B cell (primary cell): ENCODE measurements at places on chromosomes 16 and 17. TPM values are rescaled to one million over a fixed set of nuclear protein-coding genes. Genes with fewer than 3 reads are reported as not detected.
A peak's percentile ranks its signal among the peaks of the same experiment; 100 is the strongest.

CD300A gene
- 2.9 and 5.7 TPM in 2 replicates for polyA plus RNA-seq

GINS3 gene
- 1.1 TPM in 2 replicates for polyA plus RNA-seq

GRCh38 chr17:66915204-66915611, 49.3 kb upstream of the CACNG4 start:
- H3K4me1 ChIP-seq = no peaks in the 10 kb centered on the region
- no peak overlapping the region for H3K4me3 ChIP-seq
- no peaks in the 10 kb centered on the region for H3K27me3 ChIP-seq
- no peak for DNase-seq

- no peak overlapping the region for H3K27ac ChIP-seq
- no peak overlapping the region for H3K4me3 ChIP-seq
- H3K36me3 ChIP-seq = no peaks in the 10 kb centered on the region
- no peaks in the 10 kb centered on the region for H3K4me1 ChIP-seq
- no peak for DNase-seq
- no peaks in the 10 kb centered on the region for H3K27me3 ChIP-seq
Observed at GRCh38 chr17:10605221-10605783, 51.8 kb downstream of the MYH3 start.

GRCh38 chr17:77877036-77877435, 81.5 kb upstream of the TNRC6C start:
- no peaks in the 10 kb centered on the region for H3K36me3 ChIP-seq
- H3K4me1 ChIP-seq = peaks cover 77% of the 10 kb centered on the region
- no peak overlapping the region for H3K27ac ChIP-seq

TNP2 gene
- polyA plus RNA-seq = not detected in 2 replicates

DNA sequence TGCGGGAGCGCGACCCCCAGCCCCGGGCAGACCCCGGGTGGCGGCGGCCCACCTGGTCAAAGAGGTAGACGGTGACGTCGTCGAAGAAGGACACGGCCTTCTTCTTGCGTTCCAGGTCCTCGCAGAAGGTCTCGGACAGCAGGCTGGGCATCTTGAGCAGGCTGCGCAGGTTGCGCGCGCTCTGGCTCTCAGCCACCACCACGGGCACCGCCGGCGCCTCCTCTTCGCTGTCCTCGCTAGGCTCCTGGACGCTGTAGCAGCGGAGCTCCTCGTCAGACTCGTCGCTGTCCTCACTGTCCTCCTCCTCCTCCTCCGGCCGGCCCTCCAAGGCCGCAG, 45.2 kb upstream of the PVALEF start:
- no peaks in the 10 kb centered on the region for H3K27me3 ChIP-seq
- H3K27ac ChIP-seq = no peak overlapping the region
- no peak for DNase-seq
- H3K4me3 ChIP-seq = no peak overlapping the region

RAB11FIP3 gene
- polyA plus RNA-seq = 24.3 and 29.9 TPM in 2 replicates

IGSF6 gene
- polyA plus RNA-seq = 0.33 and 0.92 TPM in 2 replicates

MYO15A gene
- polyA plus RNA-seq = 1.7 and 3.1 TPM in 2 replicates

PRAC1 gene
- not detected in 2 replicates for polyA plus RNA-seq

GRCh38 chr16:5533321-5533888, 435.8 kb upstream of the EEF2KMT start:
- no peak overlapping the region for H3K4me3 ChIP-seq
- no peak overlapping the region for H3K27ac ChIP-seq
- no peak for DNase-seq
- no peaks in the 10 kb centered on the region for H3K4me1 ChIP-seq
- no peaks in the 10 kb centered on the region for H3K27me3 ChIP-seq

GRCh38 chr16:8620535-8620934, 963 bp upstream of the METTL22 start:
- DNase-seq = no peak
- peaks cover 12% of the 10 kb centered on the region for H3K4me1 ChIP-seq
- H3K4me3 ChIP-seq = no peak overlapping the region
- H3K36me3 ChIP-seq = peaks cover 2% of the 10 kb centered on the region

GRCh38 chr16:68072038-68072695, 13.0 kb upstream of the NFATC3 start:
- H3K36me3 ChIP-seq = peaks cover 81% of the 10 kb centered on the region
- H3K4me1 ChIP-seq = peaks cover 80% of the 10 kb centered on the region
- H3K4me3 ChIP-seq = no peak overlapping the region

GRCh38 chr16:1299012-1299867, 10.2 kb upstream of the UBE2I start:
- no peaks in the 10 kb centered on the region for H3K36me3 ChIP-seq
- no peak for DNase-seq
- no peaks in the 10 kb centered on the region for H3K27me3 ChIP-seq

DNA sequence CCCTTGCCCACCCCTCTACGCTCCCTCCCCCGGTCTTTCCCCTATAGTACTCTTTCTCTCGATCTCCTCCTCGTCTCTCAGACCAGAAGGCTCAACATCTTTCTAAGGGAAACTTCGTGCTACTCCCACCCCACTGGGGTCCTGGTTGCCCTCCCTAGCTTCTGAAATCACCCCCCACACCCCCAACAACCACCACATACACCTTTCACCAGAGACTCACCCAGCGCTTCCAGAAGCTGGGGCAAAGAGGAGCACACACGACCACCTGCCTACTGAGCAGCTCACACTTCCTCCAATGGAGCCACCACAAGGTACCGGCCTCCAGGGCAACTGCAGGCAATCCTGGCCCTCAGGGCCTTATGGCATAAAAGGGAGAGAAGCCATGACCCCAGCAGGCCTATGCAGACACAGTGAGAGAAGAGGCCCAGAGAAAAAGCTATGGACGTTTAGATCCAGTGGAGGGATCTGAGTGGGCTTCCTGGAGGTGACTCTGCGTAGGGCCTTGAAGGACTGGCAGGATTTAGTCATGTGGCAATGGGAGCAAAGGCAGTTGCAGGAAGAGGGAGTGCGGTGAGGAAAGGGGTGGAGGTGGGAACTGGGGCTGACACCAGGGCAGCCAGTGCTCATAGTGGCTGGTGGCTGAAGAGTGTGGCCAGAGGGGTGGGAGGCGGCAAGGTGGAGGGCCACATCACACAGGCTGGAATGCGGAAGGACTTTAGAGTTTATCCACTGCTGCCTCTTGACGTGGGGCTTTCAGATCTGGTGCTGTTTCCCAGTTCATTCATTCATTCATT, 12.1 kb upstream of the TMEM92 start:
- H3K36me3 ChIP-seq = no peaks in the 10 kb centered on the region
- no peak overlapping the region for H3K4me3 ChIP-seq
- no peaks in the 10 kb centered on the region for H3K4me1 ChIP-seq

DNA sequence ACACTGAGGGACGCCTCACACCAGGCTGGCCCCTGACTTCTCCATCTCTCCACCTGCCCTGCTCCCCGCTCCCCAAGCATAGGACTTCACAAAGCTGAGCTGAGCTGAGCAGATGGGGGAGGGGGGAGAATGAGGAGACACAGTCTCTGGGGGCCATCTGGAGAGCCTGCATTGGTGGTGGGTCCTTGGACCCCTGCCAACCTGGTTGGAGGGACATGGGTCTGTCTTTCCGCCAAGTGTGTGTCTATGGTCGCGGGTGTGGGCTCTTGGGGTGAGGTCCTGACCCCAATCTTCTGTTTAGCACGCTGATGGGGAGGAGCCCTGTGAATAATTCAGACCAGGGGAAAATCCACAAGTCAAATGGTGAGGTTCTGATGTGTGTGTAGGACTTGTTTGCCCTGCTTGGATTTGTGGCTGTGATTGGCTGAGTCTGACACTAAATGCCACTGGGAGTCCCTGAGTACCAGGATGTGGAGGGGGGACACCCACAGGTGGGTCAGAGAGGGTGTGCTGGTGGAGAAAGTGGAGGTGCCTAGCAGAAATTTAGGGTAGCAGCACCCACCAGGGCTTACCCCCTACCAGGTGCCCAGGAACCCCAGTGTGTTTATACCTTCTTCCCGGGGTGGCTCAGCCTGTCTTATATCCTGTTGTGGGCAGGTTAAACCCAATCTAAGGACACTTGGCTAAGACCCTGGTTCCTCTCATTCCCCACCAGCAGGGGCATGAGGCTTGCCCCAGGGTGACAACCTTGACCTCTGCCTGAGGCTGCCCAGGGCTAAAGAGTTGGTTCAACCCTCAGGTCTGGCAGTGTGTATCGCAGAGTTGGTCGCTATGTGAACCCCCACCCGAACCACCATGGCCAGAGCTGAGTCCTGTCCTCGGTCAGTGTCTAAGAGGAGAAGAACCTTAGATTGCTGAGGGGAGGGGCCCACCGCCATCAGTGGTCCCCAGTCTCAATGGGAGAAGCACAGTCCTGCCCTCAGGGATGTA, 2.1 kb downstream of the FMNL1 start:
- peak; percentile 66 for DNase-seq
- peak overlapping the region; percentile 100 for H3K27ac ChIP-seq
- no peaks in the 10 kb centered on the region for H3K27me3 ChIP-seq
- peaks cover 6% of the 10 kb centered on the region for H3K36me3 ChIP-seq

DNA sequence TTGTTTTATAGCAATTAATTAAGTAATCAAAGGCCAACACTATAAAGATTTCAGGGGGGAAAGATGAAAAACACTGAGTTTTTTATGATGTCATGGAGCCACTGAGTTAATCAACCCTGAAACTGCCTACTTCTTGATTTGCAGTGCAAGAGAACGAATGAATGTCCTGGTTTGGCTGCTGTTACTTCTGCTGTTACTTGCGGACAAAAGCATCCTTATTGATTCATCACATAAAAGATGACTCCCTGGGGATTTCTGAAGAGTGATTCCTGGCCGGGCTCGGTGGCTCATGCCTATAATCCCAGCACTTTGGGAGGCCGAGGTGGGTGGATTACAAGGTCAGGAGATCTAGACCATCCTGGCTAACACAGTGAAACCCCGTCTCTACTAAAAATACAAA, 10.9 kb upstream of the SPNS3 start:
- no peak for DNase-seq
- H3K27me3 ChIP-seq = no peaks in the 10 kb centered on the region
- no peak overlapping the region for H3K4me3 ChIP-seq
- no peak overlapping the region for H3K27ac ChIP-seq
- no peaks in the 10 kb centered on the region for H3K36me3 ChIP-seq

DNA sequence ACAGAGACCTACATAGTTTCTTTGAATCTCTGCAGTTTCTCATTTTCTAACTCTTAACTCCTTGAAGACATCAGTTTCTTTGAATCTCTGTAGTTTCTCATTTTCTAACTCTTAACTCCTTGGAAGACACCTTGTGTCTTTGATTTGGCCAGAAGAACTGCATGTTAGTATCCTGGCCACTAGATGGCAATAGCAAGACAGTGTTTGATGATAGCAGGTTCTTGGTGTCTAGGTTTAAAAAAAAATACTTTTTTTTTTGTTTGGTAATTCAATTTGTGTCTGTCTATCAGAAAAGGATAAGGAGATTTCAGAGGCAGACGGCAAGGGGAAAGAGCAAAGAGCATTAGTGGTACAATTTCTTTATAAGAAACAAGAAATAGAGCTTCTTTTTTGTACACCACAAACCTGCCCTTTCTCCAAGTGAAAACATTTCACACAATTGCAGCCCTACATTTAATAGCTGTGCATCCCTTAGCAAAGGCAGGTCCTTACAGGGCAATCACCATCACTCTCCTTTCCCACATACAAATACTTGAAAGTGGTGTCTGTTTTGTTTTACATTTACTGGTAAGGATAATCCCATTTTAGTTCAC, 1324.9 kb upstream of the CDH8 start:
- H3K36me3 ChIP-seq = no peaks in the 10 kb centered on the region
- no peak overlapping the region for H3K4me3 ChIP-seq
- no peaks in the 10 kb centered on the region for H3K27me3 ChIP-seq
- peak; percentile 4 for DNase-seq
- no peak overlapping the region for H3K27ac ChIP-seq
- no peaks in the 10 kb centered on the region for H3K4me1 ChIP-seq

FOXL1 gene
- polyA plus RNA-seq = not detected in 2 replicates

TNFRSF13B gene
- 37.8 and 74.5 TPM in 2 replicates for polyA plus RNA-seq

- H3K4me3 ChIP-seq = no peak overlapping the region
- H3K4me1 ChIP-seq = peaks cover 21% of the 10 kb centered on the region
- no peaks in the 10 kb centered on the region for H3K27me3 ChIP-seq
- H3K27ac ChIP-seq = no peak overlapping the region
Observed at GRCh38 chr16:84950906-84951305, 60.4 kb downstream of the ZDHHC7 start.
